ENCODE measurements at places on chromosomes 7 and 10. TPM values are rescaled to one million over a fixed set of nuclear protein-coding genes. Genes with fewer than 3 reads are reported as not detected.

The KIAA1549 gene
- 0.26 TPM for total RNA-seq

The PLCE1 gene
- total RNA-seq, result 1.1 TPM

The SMO gene
- 7.5 TPM for total RNA-seq

The HABP2 gene
- total RNA-seq, result not detected

The ZNF33B gene
- total RNA-seq, result 3.3 TPM

The GPR15LG gene
- total RNA-seq, result not detected

The PKD2L1 gene
- total RNA-seq, result not detected

The PRSS1 gene
- not detected for total RNA-seq

The TDRD1 gene
- 1.9 TPM for total RNA-seq

The STRIP2 gene
- 2.9 TPM for total RNA-seq

The CRHR2 gene
- total RNA-seq, result not detected

The C10orf62 gene
- total RNA-seq, result 0.13 TPM

The GSAP gene
- total RNA-seq, result 2.7 TPM

The PTPRN2 gene
- total RNA-seq, result 0.56 TPM

The SPDYE16 gene
- total RNA-seq, result 0.06 TPM

The UPK3B gene
- 0.19 TPM for total RNA-seq

The NOM1 gene
- 12.9 TPM for total RNA-seq

The PRSS37 gene
- not detected for total RNA-seq

The ZNF239 gene
- 3.4 TPM for total RNA-seq

The HOXA11 gene
- total RNA-seq, result not detected

The SLC29A4 gene
- 0.40 TPM for total RNA-seq

The EMX2 gene
- not detected for total RNA-seq

The RHOBTB1 gene
- 13.8 TPM for total RNA-seq

The PIK3CG gene
- total RNA-seq, result 0.26 TPM

The GNG11 gene
- 93.0 TPM for total RNA-seq

The LRMDA gene
- 4.6 TPM for total RNA-seq

The CCDC186 gene
- total RNA-seq, result 14.8 TPM

The CLRN3 gene
- total RNA-seq, result not detected

The MSMB gene
- total RNA-seq, result not detected

The HDAC9 gene
- 21.5 TPM for total RNA-seq

The BCL7B gene
- 22.7 TPM for total RNA-seq

The NAT16 gene
- total RNA-seq, result not detected

The SORCS3 gene
- total RNA-seq, result not detected

The FAM25C gene
- total RNA-seq, result not detected

The TAS2R5 gene
- total RNA-seq, result 0.79 TPM

The PDAP1 gene
- 45.3 TPM for total RNA-seq

All from aortic smooth muscle cell (primary cell).